SJSA1 (cell line): ENCODE measurements at places on chromosomes 7 and 10.

- DNase-seq = no peak
These were observed 282.7 kb downstream of the HTR7 start for GRCh38 chr10:90575125-90575524.

DNA sequence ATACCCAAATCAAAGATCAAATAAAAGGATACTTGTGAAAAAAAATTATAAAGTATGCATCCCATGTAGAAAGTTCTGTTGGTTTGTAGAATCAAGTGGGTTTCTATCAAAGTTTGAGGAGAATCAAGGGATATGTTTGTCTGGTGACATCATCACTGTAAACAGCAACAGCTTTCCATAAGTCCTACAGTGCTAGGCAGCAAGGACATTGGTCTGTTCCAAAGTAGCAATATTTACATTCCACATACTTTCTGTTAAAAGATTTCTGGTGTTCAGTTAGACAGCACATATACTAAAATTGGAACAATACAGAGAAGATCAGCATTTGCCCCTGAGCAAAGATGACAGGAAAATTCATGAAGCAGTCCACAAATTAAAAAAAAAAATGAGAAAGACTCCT lies 683.9 kb downstream of the XPNPEP1 start:
- DNase-seq = no peak

DNA sequence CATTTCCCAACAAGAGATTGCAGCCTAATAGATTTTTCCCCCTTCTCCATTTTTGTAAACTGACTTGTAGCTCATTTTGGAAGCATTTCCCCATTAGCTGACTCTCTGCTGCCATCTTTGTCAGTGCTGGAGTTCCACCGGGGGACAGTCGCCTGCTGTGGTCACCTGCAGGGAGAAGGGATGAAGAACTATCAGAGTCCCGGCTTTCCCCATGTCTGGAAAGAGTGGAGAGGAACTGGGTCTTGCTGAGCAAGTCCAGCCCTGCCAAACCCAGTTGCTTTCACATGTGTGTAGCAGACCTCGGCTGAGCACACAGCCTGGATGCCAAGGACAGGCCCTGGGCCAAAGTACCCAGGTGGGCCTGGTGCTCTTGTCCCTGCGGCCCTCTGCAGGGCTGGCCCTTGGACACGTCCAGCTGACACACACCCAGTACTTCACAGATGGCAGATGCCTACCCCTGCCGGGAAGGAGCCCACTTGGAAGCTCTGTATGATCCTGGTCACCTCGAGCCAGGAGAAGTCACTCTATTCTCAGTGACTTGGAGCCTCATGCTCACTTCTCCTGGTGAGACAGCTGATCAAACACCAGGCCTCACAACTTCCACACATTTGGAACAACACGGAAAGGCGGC lies 157.3 kb upstream of the NPVF start:
- no peak for DNase-seq

- no peak for DNase-seq
These were observed 58.8 kb downstream of the SORBS1 start for GRCh38 chr10:95502377-95502776.

DNA sequence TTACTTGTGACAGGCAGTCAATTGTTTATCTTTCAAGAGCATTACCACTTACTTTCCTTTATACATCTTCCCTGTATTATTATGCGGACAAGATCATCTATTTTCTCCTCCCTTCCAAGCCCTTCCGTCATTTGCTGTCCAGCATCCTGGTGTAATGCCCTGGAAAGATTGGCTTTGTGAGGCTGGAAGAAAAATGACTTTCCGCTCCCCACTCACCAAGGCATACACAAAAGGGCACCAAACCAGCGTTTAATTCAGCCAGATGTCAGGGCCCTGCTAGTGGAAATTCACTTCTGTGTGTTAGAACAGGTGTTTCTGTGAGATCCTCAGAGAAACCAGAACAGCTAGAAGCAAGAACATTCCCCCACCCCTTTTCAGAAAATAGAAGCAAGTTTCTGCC lies 128.1 kb upstream of the NANOS1 start:
- no peak for DNase-seq
